ENCODE measurements at places on chromosomes 11 and 22.

DNA sequence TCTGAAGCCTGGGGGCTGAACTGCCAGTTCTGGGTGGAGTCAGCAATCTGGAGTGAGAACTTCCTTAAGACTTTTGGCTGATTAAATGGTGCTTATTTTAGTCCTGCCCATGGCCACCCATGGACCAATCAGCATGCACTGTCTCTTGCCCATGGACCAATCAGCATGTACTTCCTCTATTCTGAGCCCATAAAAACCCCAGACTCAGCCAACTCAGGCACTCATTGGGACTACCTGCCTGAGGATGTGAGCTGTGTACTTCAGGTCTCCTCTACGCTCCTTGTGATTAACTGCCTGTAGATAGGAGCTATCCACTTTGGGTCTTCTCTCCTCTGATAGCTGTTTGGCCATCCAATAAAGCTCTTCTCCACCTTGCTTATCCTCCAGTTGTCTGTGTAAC lies 342.3 kb upstream of the CCDC179 start:
- no peak for DNase-seq

- no peak for DNase-seq
Observed at GRCh38 chr11:83721263-83721662, 435.1 kb upstream of the CCDC90B start.

DNA sequence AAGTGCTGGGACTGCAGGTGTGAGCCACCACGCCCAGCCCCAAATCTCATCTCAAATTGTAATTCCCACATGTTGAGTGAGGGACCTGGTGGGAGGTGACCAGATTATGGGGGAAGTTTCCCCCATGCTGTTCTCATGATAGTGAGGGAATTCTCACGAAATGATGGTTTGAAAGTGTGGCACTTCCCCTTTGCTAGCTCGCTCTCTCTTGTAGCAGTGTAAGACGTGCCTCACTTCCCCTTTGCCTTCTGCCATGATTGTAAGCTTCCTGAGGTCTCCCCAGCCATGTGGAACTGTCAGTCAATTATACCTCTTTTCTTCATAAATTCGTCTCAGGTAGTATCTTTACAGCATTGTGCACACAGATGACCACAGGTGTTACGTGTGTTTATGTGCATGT lies 357.8 kb downstream of the CADM1 start:
- DNase-seq = no peak

GRCh38 chr22:32079130-32080089 lies 36.3 kb downstream of the SLC5A1 start:
- peak; percentile 74 for DNase-seq

DNA sequence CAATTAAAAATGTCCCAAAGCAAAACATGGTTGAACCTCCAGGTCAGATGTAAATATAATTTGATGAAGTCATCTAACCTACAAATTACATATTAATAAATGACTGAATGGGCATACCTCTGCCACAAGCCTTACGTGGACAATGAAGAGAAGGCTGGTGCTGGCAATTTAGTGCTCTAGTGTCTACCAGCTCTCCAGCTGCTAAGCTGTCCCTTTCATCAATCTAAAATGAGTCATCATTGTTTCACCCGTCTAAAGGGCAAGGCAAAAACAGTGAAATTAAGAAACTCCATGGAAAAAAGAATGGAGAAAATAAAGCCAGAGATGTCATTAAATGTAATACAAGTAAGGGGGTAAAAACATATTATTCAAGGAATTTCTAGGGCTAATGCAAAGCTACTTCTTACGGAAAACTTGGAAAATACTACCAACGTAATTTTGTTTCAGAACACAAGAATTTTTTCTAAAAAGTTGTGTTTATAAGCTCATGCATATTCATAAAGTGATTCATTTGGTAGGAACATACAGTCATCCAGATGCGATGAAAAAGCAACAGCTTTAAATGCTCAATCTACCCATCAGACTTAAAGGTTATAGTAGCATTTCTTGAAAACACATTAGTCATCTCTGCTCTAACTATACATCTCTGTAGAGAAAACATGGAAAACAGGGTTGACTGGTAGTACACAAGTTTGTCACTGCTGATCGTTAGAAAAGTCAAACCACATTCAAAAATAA lies 71.5 kb downstream of the SIK3 start:
- peak; percentile 76 for DNase-seq

DNA sequence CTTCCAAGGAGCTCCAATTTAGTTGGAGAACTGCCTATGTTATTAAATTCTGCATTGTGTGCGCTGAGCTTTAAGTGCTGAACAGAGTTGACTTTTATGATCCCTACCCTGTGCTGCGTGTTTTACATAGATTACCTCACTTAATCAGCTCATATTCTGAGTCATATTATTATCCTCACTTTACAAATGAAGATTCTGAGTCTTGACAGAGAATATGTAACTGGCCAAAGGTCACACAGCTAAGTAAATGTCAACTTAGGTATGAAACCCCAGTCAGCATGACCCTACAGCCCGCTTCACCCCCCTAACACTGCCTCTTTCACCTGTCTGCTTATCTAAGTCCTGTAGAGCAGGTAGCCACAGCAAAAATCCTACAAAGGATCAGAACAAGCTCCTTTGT lies 19.8 kb upstream of the TMPRSS5 start:
- no peak for DNase-seq

- no peak for DNase-seq
Observed at GRCh38 chr11:133122256-133122655, 410.0 kb downstream of the OPCML start.

DNA sequence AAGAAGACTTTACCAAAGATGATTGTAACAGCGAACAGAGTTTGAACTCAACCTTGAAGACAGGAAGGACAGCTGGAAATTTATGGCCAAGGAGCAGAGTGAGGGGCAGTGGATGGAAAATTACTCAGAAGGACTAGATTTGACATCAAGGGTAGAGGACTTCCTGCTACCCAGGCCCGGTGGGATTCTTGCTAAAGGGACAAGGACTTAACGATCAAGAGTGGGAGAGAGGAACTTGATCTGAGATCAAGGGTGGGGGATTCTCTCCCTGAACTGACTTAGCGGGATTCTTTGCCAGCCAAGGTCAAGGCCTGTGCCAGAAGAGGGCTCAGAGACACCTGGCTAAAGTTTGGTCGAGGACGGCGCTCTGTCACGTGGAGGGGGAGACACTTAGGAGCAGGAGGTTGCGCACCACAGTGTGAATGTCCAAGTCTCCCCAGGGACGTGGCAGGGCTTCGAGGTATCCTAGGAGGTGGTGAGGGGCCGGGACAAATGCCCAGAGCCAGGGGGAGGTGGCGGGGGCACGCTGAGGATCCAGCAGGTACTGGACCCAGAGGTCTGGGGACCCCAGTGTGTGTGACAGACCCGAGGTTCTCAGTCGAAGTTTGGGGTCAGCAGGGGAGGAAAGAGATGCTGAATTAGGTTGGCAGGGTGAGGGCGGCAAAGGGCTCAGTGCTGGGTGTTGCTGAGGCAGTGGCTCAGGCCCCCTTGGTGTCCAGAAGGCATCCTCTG lies 46.1 kb upstream of the SHISAL1 start:
- DNase-seq = no peak

DNA sequence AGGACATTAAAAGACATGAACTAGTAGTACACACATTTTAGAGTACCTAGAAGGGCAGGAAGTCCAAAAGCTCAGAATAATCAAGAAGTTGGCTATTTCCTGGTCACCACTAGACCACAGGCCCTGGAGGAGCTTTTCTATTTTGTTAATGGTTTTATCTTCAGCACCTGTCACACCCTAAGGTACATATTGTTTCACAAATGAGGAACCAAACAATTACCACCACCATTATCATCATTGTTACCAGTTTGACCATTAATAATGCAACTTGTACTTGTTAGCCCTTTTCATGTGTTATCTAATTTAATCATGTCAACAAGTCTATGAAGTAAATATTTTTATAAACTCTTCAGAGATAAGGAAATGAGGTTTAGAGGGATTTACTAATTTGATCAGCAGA lies 4.9 kb downstream of the MRPL48 start:
- no peak for DNase-seq

- no peak for DNase-seq
Observed at GRCh38 chr11:61325649-61326414, 7.1 kb downstream of the DDB1 start.

- peak; percentile 72 for DNase-seq
Observed at GRCh38 chr11:64885367-64886286, 7.2 kb upstream of the EHD1 start.

- DNase-seq = no peak
Observed at GRCh38 chr11:68341557-68342458, 29.4 kb downstream of the LRP5 start.

DNA sequence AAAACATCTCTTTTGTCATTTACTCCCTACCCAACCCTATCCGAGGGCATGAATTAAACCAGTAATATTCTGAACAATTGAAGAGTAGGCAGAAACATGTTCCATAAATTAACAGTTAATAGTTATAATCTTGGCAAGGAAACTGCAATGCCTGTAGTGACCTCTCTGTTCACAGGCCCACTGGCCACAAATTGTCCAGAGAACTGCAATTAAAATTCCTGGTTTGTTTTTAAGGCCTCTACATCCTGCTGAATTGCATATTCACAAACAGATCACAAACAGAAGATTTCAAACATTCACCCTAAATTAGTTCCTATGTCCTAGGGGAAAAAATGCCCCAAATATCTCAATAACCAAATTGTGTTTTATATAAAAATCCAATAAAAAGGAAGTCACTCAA lies 143.2 kb upstream of the TRPC6 start:
- peak; percentile 29 for DNase-seq

DNA sequence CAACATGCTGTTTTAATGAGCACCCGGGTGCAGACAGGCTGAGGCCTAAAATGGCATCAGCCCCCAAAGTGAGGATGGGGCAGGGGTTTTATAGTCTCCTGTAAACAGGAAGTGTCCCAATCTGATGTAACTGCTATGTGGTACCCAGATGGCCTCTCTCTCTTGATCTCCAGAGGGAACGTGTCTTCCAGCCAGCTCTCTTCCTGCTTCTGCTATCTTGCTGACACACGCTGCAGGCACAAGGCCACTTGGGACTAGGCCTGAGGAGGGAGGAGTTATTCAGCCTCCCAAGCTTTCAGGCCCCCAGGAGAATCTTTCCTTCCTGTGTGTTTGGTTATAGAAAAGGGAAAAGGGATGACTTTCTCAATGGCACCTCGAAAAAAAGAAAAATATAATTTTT lies 11.4 kb upstream of the VSTM5 start:
- DNase-seq = peak; percentile 28

GRCh38 chr22:20025401-20026203 lies 4.7 kb downstream of the TANGO2 start:
- DNase-seq = no peak

DNA sequence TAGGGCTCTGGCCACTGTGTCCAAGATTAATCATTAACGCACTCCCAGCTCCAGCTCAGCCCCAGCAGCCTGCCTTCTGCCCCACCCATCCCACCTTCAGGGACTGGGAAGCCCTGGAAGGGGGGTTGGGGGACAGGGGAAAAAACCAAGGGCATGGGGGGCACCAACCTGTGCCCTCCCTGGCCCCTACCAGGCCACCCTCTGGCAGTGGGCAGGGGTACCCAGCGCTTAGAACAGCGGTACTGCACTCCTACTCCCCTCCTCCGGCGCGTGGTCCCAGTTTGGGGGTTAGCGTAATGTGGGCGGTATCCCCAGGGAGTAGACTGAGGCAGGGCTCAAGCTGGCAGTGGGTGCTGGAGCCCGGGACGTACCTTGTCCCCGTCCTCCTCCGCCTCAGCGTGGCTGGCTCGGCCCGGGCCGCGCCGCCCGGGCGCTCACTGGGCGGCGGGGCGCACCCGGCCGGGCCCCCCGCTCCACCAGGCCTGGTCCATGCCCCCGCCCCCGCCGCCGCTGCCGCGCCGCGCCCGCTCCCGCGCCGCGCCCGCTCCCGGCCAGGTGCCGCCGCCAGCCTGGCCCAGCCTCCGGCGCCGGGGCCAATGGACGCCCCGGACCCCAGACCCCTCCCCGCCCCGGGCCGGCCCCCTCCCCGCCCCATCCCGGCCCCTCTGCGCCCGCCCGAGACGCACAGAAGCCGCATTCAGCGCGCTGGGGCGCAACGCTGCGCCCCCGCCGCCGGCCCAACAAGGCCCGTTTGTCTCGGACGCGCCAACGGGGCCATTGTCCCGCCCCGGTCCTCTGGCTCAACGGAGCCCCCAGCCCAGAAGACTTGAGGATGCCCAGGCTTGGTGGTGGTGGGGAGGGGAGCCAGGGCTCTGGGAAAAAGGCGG lies at the start of gene GAL3ST1:
Gene GAL3ST1 (minus strand): TSS at position 571 of the 887 bp plus-strand sequence. CDS start 17,273 bp downstream, outside the sequence.
- no peak for DNase-seq

GRCh38 chr22:28005513-28005912 lies 86.5 kb upstream of the PITPNB start:
- no peak for DNase-seq

GRCh38 chr11:64754919-64755662 lies 4.7 kb downstream of the PYGM start:
- DNase-seq = no peak

GRCh38 chr11:62851807-62852522 lies 12.6 kb upstream of the WDR74 start:
- no peak for DNase-seq

DNA sequence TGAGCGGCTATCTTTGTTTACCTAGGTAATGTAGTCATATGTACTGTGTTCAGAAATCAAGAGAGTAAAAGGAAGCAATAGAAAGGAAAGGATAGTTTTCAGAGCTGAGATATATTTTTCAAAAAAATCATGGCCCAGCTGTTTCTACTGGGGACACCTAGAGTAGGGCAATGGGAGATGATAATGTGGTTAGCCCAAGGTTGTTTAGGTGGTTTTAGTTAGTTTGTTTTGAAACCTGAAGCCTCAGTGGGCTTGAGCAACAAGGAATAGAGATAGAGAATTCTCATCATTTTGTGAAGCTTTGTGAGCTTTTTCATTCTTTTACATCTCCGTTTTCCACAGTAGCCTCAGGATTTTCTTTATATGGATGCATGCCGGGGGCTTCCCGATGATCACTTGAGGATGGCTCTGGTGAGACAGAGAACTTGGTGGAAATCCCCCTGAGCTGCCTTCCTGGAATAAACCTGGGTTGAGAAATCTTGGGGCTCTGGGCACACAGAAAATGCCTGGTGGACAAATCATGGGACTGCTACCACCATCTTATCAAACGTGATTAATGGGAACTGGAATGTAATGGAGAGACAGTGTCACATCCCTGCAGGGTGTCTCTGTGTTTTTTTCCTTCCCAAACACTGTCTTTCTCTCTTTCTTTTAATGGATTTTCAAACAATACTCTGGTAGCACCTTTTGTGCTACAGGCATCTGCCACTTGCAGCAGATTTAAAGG lies 49.0 kb downstream of the ARHGAP42 start:
- DNase-seq = peak; percentile 23

- peak; percentile 34 for DNase-seq
Observed at GRCh38 chr11:6413791-6414201, 5.1 kb downstream of the APBB1 start.

GRCh38 chr22:22770280-22770871 lies 117.2 kb upstream of the IGLL5 start:
- DNase-seq = peak; percentile 47

- no peak for DNase-seq
Observed at GRCh38 chr11:112801025-112801816, 160.0 kb upstream of the NCAM1 start.

DNA sequence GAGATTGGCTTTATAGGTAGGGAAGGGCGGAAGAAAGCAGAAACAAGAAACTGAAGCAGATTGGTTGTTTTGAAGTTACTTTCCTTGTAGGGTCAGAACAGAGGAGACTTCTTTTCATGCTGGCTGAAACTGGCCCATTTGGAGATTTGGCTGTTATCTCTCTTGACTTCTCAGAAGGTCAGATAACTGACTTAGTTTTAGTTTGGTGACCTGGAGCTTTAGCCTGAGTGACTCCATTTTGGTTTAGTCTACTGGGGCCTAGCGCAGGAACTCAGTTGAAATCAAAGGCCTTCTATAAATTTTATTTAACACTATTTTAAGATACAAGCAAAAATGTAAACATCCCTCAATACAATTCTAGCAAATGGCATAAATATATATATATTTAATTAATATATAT lies 31.4 kb downstream of the CSTPP1 start:
- DNase-seq = no peak

Data from EH (cell line).